Renal cortex interstitium (tissue), 15 donors: ENCODE measurements at places on chromosomes 6 and 20.

DNA sequence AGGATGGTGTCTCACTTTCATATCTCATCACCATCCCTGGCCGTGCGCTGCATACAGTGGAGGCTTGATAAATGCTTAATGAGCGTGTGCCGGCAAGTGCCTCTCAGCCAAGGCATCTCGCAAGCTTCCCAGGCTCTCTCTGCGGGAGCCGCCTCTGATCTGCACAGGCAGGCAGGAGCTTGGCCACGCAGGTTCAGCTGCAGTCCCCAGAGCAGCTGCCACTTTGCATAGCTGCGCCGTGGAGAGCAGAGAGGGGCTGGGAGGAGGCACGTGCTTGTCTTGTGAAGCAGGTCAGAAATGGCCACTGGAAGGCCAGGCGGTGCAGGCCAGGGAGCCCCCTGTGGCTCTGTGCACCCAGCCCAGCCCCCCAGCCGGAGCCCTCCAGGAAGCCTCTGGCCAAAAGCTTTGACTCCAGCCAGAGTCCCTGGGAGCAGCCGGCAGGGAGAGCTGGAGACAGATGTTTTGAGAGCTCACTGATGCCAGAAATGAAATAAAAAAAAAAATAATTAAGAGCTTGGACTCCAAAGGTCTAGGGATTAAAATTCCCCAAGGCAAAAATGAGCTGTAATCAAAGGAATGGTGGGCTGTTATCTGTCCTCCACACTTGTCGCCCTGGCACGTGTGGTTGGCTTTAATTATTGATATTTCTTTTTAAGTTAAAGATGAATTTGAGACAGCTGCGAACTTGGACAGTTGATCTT lies 377.0 kb downstream of the CDH4 start:
- DNase-seq: no peak

DNA sequence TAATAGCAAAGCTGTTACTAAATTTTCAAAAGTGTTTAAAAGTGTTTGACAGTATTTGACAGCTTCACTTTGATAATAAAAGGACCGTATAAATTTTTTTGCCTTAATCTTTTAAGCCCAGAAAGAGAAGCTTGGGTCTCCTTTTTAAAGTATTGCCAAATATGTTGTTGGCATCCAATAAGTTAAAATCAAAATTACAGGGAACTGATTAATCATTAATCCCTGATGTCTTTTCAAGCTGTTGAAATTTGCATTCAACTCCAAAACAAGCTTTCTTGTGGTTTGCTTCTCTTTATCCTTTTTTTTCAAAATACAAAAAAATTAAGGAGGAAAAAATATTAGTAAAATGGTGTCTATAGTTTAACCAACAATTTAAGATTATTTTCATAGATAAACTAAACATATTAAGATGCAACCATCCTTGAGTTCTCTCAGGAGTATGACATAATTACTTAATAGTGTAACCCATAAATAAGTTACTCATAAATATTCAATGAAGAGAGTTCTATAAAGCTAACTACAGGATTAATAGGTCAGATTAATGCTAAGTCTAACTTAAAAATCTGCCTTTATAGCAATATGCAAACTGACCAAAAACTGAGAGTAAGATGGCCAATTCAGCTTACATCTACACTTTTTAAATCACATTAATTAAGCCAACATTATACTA lies 27.0 kb upstream of the CALHM6 start:
- DNase-seq: no peak

GRCh38 chr6:154243793-154244750 lies 112.5 kb downstream of the IPCEF1 start:
- DNase-seq: no peak

GRCh38 chr6:122754191-122754731 lies 25.3 kb upstream of the FABP7 start:
- DNase-seq: no peak

GRCh38 chr6:134020071-134020470 lies 32.4 kb downstream of the SLC2A12 start:
- DNase-seq: no peak

- no peak for DNase-seq
These were observed 14.5 kb downstream of the RIPOR3 start for GRCh38 chr20:50676858-50677257.

DNA sequence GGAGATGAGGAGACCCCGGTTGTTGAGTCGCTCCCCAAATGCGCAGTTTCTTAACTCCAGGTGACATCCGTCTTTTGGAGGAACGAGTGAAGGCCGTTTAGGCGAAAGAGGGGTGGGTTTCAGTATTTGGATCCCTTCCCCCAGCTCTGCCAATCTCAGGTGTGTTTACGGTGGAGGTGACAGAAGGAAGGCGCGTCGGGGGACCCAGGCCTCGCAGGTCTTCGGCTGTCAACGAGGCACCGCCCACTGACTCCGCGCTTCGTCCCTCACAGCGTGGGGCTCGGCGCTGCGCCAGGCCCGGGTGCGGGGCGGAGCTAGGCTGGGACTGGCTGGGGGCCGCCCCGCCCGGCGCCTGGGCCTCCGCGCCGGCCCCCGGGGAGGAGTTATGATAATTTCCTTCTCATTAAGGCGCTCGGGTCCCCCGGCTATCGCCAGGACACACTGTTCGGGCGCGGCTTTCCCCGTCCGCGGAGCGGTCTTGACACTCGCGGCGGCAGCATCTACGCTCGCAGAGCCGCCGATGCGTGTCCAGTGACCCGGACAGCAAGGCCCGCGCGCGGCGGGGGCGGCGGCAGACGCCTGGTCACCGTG lies at the start of gene TFAP2C:
TFAP2C (plus strand) TSS at position 434 of the 591 bp plus-strand sequence. CDS start 239 bp downstream, outside the sequence.
- DNase-seq: no peak

DNA sequence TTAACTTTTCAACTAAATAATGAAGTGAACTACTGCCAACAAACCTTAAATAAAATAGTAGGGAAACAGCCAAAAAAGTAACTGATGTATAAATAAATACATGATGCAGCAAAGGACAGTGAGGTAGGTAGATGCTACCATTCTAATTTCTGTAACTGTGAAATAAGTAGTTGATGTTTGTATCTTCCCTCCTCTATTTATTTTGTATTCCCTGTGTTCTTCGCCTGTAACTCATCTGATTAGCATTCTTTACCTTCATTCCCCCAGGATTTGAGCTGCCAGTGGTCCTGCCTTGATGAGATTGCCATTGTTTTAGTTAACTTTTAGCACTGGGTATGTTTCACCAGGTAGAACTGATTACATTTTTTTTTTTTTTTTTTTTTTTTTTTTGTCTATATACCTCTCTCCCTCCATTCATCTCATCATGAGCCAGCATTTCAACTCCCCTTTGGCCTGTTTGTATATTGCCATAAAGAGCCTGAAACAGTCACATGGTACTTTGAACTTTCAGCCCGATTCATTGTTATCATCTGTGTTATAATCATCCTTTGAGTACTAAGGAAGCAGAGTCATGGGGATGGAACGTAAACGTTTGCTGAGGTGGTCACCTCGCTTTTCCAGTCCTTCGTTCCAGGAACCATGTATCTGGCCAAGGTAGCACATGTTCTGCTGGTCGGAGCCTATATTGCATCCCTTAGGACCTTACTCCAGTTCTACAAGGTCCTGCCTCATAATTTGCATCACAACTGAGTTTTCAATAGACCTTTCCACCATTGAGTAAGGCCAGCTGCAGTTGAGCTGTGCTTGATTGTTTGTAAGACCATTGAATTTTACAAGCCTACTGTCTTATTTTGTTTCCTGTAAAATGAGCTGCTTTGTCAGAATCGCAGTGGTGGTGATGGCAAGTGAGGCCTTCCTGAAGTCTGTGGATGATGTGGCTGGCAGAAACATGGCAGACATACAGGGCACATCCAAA lies 107.6 kb downstream of the JAG1 start:
- DNase-seq: no peak

- DNase-seq: peak; percentile 44
These were observed 17.3 kb downstream of the PLN start for GRCh38 chr6:118565311-118565960.

DNA sequence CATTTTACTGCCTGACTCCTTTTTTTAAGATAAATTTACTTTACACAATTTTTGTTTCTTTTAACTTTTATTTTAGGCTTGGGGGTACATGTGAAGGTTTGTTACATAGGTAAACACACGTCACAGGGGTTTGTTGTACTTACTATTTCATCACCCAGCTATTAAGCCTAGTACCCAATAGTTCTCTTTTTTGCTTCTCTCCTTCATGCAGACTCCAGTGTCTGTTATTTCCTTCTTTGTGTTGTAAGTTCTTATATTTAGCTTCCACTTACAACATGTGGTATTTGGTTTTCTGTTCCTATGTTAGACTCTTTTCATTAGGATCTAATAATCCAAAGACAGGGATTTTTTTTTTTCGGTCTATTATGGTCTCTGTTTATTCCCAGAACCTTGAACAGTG lies 83.5 kb upstream of the CCN6 start:
- DNase-seq: no peak

DNA sequence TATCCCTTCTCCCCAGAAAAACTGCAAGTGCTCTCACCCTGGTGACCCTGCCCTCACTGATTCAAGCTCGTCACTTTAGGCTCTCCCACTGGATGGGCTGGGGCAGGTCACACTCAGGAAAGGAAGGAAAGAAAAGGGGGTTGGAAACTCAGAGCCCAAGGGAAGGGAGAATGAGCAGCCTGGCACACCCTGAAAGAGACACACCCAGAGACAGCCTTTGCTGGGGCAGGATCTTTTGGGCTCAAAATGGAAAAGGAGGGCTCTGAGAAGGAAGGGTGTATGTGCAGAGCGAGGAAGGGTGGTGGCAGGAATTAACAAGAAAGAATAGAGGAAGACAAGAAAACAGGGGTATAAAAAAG lies 2.5 kb downstream of the PPP1R18 start:
- no peak for DNase-seq

GRCh38 chr20:47551841-47552240 lies 50.2 kb downstream of the NCOA3 start:
- no peak for DNase-seq

DNA sequence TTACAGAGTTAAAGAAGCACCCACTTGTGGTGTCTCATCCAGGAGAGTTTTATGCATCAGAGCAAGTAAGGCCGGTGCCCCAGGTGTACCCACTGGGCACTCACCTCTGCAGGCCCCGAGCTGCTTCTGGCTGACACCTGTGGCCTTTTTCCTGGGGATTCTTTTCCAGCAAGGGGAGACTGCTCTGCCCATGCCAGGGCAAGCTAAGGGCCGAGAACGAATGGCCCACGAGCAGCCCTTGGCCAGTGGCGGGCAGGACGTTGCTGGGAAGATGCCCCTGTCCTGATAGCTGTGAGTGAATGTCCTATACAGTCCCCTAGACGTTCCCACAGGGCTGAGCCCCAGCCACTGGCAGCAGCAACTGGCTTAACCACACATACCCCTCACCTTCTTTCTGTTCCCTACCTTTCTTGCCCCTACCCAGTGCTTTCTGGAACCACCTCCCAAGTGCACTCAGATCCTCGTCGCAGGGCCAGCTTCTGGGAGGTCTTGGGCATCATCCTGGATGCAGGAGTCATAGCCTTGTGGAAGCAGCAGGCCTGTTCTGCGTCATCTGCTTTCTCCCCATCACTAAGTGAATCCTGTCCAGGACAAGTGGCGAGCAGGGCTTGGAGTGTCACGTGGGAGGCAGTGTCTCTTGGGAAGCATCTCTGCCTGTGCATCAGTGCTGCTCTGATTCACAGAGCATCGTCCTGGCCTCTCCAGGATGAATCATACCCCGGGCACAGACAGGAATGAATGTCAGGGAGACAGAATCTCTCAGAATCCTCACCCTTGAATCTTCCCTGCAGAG lies 32.5 kb downstream of the SYNDIG1 start:
- no peak for DNase-seq

DNA sequence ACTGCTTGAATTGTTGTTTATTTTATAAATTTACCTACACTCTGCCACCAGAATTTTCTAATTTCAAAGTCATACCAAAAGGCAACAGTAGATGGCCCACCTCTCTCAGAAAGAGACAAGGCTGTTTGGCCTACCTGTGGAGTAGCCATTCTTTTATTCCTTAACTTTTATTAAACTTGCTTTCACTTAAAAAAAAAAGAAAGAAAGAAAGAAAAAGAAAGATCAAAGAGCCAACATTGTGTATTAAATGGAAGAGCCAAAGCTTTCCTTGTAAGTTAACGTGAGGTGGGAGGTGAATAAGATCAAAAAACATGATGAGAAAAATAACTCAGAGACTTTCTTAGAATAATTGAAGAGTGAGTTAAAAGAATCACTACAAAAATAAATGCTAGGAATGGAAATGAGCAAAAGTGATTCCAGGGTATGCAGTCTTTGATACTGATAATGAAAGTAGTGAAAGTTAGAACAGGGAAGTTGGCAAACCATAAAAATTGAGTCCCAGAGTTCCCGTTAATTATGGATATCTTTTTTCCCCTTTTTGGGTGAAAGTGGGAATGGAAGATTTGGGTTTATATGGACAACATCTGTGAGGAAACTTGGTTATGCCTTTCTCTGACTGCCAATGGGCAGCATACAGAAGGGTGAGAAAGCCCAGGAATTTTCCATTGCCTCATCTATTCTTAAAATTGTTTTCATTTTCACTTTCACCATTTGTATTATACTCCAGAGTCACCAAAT lies 35.9 kb upstream of the MYB start:
- no peak for DNase-seq

DNA sequence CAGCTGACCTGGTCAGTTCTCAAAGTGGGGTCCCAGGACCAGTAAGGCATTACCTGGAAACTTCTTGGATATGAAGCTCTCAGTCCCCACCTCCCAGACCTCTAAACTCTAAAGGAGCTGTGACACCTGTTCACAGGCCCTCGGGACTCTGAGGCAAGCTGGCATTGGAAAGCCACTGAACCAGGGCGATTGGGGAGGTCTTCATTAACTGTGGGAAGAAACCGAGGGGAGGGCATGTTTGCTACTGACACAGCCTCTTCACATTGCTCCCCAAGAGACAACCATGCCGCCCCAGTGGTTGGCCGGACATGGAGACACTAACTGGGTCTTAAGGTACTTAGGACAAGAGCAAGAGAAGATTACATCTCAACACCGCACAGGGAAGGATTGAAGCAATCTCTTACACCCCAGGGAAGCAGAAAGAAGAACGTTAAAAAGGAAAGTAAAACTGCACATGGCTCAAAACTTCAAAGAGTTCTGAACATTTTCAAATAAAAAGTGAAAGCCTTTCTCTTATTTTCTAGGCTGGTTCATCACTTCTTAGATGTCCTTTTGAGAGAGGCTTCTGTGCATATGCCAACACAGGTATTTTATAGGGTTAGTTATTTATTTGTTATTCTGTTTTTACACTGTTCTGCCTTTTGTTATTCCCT lies 210.0 kb upstream of the CST7 start:
- no peak for DNase-seq

DNA sequence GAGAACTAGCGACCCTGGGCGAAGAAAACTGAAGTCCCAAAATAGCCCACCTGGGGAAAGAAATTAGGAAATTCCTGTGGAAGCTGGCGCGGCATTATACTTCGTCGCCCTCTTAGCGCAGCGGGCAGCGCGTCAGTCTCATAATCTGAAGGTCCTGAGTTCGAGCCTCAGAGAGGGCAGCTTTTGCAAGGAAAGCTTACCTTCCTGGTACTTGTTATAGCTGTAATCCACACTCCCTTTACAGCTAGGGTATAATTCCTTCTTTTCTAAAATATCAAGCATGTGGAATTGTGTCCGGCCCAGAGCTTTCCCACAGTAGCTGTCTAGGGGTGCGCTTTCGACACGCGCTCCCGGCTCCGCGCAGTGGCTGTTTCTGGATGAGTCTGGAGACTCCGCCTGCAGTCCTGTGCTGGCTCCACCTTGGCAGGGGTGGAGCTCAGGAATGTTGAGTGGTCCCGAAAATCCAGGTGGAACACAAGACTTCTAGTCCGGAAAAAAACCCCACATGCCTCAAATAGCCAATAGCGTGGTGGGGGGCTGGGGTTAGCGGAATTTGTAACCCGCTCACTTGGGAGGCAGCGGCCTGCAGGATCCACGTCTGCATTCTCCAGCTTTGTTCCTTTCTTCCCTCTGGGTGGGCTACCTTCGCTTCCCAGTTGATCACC lies 83.7 kb upstream of the ZNF322 start:
- no peak for DNase-seq

GRCh38 chr20:52768694-52769093 lies 203.5 kb upstream of the TSHZ2 start:
- no peak for DNase-seq
